ENCODE measurements at places on chromosomes 4 and X.

DNA sequence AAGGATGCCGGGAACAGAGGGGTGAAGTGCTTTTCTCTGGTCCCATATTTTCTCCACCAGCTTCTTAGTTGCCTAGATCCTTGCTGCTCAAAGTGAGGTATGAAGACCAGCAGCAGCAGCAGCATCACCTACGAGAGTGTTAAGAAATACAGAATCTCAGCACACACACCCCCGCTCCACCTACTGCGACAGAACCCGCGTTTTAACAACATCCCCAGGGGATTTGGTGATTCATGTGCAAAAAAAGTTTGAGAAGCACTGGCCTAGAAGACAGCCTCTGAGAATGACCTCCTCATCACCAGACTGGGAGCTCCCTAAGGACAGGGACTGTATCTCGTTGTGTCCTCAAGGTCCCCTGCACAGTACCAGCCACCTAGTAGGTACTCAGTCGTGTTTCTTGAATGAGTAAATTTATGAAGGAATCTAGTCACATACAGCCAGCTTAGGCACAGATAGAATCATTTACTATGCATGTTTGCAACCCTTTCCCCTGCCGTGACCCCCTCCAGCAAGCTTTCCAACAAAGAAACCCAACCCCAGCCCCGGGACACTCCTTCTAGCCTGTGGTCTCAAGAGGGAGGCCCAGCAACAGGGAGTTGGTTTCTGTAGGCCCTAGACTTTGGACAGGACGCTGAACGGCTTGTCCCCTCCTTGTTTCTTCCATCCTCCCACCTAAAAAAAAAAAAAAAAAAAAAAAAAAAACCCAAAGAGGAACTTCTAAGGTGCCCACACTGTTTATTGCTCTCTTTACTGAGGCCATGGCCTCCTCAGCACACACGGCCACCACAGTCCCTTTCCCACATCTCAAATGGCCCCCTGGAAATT lies 21.5 kb downstream of the RTL5 start:
- DNase-seq: no peak

GRCh38 chrX:8037593-8038348 lies 110.6 kb upstream of the PNPLA4 start:
- DNase-seq: no peak

DNA sequence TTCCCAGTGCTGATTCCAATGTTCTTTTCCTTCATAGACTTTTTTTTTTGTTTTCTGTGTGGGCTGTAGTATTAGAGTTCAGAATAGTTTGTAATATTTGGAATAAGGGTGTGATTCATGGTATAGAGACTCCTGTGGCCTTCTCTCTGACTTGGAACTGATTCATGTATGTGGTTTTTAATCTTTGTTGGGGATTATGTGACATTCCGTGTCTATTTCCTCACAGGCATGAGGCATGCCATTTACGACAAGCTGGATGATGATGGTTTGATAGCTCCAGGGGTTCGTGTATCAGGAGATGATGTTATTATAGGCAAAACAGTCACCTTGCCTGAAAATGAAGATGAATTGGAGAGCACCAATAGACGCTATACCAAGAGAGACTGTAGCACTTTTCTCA lies 44.4 kb downstream of the POLR2B start:
- no peak for DNase-seq

- no peak for DNase-seq
Observed at GRCh38 chr4:86582410-86582809, 11.7 kb upstream of the PTPN13 start.

- DNase-seq: no peak
Observed at GRCh38 chr4:137693641-137694040, 161.3 kb upstream of the PCDH18 start.

DNA sequence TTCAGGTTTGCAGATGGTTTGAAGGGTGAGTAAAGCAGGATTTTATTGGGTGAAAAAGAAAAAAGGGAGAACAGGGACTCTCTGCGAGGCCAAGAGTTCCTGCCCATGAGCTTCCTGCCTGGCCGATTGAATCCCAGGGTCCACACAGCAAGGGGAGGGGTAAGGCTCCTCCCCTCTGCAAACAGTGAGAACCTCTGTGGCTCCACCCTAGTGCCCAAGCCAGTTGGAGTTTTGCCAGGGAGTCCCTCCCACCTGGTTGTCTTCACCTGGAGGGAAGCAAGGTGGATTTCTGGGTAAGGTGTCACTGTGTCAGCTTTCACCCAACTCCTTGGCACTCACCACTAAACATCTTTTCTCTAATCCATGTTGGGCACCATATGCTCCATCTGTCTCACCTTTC lies 70.9 kb downstream of the PDHA2 start:
- no peak for DNase-seq

- no peak for DNase-seq
Observed at GRCh38 chr4:181224852-181225251, 1018.4 kb upstream of the TENM3 start.

GRCh38 chr4:121070696-121071639 lies 1.4 kb downstream of the NDNF start:
- DNase-seq: peak; percentile 26

DNA sequence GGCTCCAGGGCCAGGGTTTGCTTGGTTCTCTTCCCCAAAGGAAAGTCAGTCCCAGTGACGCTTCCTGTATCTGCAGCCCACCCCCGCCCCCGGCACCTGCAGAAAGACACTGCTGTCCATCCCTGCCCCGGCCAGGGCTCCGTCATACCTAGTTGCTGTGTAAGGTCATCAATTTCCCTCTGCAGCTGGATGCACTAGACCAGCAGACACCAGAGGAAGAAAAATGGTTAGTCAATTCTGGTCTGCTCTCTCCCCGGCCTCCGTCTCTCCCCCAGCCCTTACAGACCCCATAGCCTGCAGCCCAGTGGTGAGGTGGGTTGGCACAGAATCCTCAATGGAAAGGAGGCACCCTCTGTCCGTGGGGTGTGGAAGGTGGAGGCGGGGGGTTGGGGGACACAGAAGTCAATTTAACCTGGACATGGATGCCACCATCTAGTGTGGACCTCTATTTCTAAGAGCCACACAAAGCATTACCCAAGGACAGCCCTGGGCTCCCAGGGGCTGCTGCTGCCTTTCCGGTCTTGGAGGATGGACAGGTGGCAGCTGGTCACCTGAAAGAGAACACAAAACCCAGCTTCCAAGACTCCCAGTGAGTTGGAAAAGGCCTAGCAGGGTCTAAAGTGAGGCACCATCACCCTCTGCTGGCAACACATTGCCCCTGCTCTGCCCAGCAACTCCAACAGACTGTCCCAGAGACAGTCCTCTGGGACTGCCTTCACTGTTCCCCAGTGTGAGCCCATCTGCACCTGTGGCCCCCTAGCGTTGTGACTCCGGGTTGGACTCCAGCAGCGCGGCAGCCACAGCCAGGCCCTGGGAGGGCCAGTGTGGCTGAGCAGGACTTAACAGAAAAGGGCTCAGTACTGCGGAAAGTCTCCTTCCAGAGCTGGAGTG lies 40.2 kb upstream of the NHSL2 start:
- DNase-seq: no peak

GRCh38 chrX:38249965-38250364 lies 29.3 kb upstream of the SRPX start:
- no peak for DNase-seq

DNA sequence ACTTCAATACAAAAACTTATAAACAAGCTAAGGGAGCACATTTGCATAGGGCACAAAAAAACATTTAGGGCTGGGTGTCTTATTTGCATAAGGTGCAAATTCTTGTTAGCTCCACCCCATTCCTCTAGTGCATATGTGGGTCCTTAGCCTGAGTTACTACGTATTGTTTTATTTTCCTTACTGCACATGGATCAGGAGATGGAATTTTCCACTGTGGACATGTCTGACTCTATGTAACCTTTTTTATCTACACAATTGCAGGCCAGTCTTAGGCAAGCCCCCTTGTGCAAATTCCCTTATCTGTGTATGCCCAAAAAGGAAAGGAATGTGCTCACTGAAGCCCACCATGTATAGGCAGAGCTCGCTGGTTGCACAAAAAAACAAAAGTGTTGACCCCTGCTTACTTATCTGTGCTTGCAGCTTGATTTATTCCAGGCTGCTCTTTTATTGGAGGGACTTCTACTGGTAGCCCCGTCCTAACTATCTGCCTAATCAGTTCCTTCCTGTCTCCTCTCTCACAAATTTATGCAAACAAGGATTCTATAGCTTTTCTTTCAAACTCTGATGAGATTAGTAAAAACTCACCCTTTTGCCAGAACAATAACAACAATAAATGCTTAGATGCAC lies 359.0 kb upstream of the MAGEB16 start:
- DNase-seq: no peak

DNA sequence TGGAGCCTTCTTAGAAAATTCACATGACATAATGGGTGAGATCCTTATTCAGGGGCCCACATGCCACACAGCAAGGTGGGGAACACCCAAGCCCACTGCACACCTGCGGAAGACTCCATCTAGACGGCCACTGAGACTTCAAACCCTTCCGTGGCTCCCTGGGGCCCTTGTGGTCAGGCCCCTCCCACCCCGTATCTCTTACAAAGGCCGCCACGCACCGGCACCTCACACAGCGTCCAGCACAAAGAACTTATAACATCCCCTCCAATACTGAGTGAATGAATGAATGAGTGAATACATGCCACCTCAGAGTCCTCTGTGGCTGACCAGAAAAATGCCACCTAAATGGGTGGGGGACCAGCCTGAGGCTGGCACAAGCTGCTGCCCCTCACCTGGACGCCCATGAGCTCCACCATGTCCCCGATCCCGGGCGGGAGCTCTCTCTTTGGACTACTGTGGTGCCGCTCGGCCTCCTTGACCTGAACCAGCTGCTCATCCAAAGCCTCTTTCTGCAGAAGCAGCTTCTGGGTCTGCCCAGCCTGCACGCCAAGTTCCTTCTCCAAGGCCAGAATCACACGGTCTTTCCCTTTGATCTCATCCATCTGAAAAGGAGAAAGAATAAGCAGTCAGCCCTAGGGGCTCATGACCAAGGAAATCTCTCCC lies 66.9 kb upstream of the C4orf50 start:
- DNase-seq: no peak

GRCh38 chrX:129655547-129656249 lies 942 bp upstream of the APLN start:
- no peak for DNase-seq

DNA sequence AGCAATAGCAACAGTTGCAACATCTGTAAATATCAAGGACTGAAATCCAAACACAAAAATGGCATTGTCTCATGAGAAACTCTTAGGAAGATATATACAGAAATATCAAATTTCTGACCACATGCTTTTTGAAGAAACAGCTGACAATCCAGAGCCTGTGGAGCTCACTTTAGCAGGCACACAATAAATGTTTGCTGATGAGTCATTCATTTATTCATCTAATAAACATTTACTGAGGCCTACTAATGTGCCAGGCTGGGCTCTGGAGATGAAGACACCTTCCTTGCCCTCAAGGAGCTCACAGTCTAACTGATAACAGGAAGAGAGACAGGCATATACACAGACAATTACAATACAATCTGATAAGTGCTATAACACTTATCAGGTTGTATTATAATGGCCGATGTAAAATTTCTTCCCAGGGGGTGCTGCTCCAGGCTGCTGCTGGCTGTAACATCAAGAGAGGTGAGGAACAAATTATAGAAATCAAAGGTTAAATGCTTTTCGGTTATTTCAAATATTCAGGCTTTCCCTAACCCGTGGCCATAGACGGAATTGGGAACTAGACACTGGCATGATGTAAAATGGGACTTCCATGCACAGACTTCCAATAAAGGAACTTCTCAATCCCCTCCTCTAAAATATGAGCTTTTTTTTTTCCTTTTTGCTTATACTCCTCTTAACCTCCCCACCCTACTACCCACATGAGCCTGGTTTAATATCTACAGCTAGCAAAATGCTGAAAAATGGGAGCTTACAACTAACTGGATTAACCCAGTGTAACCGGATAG lies 16.8 kb upstream of the ZCCHC13 start:
- DNase-seq: no peak

GRCh38 chrX:127306262-127306661 lies 486.7 kb downstream of the PRR32 start:
- DNase-seq: no peak

GRCh38 chr4:157988641-157989040 lies 184.2 kb downstream of the GASK1B start:
- no peak for DNase-seq

DNA sequence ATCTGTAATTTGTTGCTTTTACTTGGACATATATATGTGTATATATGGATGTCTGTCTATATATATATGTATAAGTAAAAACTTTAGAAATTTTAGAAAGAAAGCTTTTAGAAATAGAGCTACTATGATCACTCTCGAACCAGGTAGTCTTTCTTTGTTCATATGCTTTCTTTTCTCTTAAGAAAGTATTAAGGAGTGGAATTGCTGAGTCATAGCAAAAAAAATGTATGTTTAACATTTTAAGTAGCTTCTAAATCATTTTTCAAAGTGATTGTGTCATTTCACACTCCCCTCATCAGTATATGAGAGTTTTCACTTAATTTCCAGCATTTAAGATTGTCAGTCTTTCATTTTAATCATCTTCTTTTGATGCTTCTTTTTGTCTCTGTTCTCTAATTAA lies 447.9 kb upstream of the TECRL start:
- no peak for DNase-seq

- DNase-seq: no peak
Observed at GRCh38 chr4:11488657-11489452, 60.2 kb upstream of the HS3ST1 start.

DNA sequence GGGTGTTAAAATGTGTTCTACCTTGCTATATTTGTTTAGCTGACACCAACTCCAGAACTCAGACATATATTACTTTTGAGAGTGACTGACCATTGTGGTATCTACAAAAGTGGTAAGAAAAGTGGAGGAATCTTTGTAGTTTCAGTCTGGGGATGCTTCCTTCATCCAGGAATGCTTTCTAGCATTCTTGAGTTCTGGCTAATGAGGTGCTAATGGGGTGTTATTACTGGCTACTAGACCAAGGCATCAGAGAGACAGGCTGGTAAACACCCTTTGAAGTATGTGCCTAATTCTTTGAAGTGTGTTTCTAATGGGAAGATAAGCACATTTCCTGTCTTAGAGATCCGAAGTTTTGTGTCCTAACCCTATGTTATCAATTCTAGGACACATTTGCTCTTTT lies 310.4 kb downstream of the SPRY1 start:
- DNase-seq: no peak

DNA sequence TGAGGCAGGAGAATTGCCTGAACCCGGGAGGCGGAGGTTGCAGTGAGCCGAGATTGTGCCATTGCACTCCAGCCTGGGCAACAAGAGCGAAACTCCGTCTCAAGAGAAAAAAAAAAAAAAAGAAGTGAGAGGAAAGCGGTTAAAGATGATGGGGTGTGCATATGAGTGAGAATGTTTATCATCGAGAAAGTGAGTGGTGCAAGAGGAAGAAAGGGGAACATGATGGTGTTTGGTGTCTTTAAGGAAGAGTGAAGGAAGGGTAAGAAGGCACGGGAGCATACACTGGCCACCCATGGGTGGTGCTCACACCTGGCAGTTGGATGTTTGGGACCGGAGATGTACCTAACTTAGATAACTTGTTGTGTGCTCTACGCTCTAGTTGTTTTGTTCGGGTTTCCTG lies 62.2 kb downstream of the STOX2 start:
- no peak for DNase-seq

- DNase-seq: no peak
Observed at GRCh38 chr4:55020131-55020530, 105.3 kb downstream of the KDR start.

DNA sequence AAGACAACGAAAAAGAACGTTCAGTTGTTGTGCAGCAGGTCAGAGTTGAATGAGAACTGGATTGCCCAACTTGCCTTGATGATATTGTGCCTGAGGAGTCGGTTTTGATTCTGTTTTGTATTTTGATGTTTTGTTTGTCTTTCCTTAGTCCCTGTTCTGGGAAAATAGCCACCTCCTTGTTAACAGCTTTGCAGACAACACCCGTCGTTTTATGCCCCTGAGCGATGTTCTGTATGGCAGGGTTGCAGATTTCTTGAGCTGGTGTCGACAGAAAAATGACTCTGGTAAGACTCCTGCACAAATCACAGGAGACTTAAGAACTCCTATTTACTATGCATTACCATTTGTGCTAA lies 4.5 kb downstream of the BST1 start:
- no peak for DNase-seq

Measured in activated naive CD8-positive, alpha-beta T cell treated with anti-CD3 and anti-CD28 coated beads, Interleukin-2, amount 50 U/mL, for 24 hours (primary cell).